ENCODE measurements at places on chromosomes 12 and 14.
A peak's percentile ranks its signal among the peaks of the same experiment; 100 is the strongest.

GRCh38 chr14:38839694-38840365 lies 263.2 kb downstream of the SEC23A start:
- no peak for DNase-seq

- DNase-seq, result no peak
Observed at GRCh38 chr12:25352083-25352918, 101.6 kb upstream of the KRAS start.

DNA sequence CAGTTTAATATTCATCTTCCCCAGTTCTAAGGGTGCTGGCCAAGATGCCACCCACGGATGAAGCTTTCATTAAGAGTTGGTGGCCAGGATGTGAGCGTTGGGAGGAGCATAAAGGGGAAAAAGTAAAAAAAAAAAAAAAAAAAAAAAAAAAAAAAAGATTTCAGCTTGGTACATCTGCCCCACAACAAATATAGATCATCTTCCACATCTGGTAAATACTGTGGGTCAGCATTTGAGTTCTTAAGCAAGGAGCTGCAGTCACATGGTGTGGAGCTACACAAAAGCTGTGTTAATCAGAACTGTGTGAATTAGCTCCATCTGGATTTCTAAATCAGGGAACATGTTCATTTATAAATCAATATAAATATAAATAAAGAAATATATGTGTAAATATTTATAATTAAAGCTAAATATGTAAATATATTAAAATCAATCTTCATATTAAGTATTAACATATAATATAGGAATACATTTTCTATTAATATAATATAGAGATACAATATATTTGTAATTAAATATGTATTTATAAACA lies 262.3 kb downstream of the NUAK1 start:
- DNase-seq, result no peak

GRCh38 chr14:90061685-90062126 lies at the start of gene KCNK13:
Gene KCNK13 (plus strand): TSS chr14:90061994. CDS start chr14:90062206, 212 bp downstream.
- no peak for DNase-seq

- no peak for DNase-seq
Observed at GRCh38 chr14:95530473-95531276, 4.2 kb upstream of the GLRX5 start.

GRCh38 chr12:66774929-66775328 lies 96.1 kb upstream of the GRIP1 start:
- no peak for DNase-seq

DNA sequence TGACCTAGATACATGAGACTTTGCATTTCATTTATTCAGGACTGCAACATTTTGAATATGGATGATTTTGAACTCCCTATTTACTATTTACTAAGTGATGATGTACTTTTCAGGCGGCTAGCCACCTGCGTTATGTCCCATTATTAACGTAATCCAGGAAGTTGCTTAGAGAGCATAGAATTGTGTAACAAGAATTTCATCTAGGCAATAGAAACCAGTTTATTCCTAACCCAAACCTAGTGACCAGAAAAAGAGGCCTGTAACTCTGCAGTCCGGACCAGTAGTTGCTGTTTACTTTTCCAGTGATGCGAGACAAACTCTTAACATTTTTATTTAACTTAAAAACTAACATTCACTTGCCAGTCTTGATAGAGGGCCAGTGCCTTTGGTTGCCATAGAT lies 12.3 kb downstream of the NUDT4 start:
- DNase-seq, result no peak

DNA sequence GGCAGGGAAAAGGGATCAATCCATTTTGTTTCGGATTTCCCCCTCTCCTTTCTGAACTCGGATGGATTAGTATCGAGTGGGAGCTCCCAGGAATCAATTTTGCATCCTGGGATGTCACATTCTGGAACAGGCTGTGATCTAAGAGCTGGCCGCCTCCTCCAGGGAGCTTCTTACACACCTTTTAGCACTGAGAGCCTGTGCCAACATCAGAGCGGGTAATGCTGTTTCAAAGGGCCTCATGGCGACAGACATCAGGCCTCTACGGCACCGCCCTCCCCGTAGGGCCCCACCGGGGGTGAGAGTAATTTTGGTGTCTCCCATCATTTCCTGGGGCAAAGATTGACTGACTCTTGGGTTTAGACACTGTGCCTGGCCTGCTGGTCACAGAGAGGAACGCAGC lies 2.7 kb downstream of the GALNT9 start:
- no peak for DNase-seq

GRCh38 chr12:88235183-88235833 lies 93.2 kb downstream of the TMTC3 start:
- no peak for DNase-seq

- no peak for DNase-seq
Observed at GRCh38 chr12:4813741-4814140, 93.5 kb downstream of the GALNT8 start.

DNA sequence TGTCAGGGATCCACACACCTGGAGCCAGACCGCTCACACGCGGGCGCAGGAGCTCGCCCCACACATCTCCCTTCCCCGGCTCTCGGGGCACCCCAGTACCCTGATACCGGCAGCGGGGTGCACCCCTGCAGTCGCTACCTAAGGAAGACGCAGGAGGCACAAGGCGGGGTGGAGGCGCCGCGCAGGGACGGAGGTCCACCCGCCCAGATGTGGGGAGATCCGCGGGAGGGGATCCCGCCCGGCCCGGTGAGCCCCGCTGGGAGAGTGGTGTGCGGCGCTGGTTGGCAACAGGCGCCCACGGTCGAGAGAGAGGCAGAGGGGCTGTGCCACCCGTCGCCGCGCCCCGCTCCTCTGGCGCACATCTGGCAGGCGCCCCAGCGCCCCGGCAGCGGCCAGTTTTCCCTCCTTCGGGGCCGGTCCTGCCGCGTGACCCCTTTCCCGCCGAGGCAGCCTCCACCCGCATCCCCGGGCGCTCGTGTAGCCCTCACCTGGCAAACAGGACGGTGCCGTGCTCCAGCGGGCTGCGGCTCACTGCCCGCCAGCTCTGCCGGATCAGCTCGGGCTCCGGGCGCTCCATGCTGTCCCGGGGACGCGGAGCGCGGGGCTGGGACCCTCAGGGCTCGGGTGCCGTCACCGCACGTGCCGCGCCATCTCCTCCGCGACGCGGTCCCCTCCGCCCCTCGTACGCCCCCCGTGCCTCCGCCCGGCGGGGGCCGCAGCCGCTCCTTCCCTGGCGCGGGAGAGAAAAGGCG lies 469 bp downstream of the NGB start:
- no peak for DNase-seq

- peak; percentile 54 for DNase-seq
Observed at GRCh38 chr12:92030618-92031017, 115.0 kb downstream of the BTG1 start.

GRCh38 chr12:19431407-19432308 lies 7.6 kb upstream of the AEBP2 start:
- DNase-seq, result no peak

GRCh38 chr14:74083161-74083560 lies 1.1 kb downstream of the ALDH6A1 start:
- DNase-seq, result no peak

- DNase-seq, result no peak
Observed at GRCh38 chr14:55926007-55926406, 192.2 kb upstream of the PELI2 start.

- DNase-seq, result no peak
Observed at GRCh38 chr12:107632246-107632645, 53.4 kb upstream of the PWP1 start.

DNA sequence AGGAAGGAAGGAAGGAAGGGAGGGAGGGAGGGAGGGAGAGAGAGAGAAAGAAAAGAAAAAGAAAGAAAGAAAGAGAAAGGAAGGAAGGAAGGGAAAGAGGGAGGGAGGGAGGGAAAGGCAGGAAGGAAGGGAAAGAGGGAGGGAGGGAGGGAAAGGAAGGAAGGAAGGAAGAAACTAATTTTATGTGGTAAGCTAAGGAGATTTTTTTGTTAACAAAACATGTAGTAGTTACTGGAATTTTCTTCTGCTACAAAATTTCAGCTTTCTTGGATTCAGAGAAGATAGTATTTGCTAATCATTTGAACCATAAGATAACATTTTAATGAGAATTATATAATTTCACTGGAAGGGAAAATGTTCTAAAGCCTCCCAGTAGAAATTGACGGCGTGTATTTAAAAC lies 437.8 kb upstream of the DCN start:
- no peak for DNase-seq

DNA sequence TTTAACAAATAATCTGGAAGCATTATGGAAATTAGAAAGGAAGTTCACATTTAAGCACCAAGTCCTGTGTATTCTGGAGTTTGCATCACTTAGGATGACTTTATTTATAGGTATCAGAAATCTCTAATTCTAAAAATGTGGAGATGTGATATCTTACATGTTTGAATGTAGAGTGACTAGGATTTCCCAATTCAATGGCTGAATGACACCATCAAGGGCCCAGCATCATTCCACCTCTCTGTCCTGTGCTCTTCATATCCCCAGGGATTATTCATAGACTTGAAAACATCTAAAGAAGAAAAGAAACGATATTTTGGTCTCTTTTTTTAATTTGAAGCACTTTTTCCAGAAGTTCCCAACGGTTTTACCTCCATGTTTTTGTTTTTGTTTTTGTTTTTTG lies 15.2 kb upstream of the METAP2 start:
- DNase-seq, result no peak

GRCh38 chr12:99493197-99493596 lies 154.4 kb upstream of the GARIN6 start:
- no peak for DNase-seq

GRCh38 chr14:79101388-79101787 lies 931.2 kb downstream of the NRXN3 start:
- DNase-seq, result no peak

- no peak for DNase-seq
Observed at GRCh38 chr12:52494518-52494917, 1.5 kb upstream of the KRT6A start.

GRCh38 chr14:94682061-94682516 lies 69.9 kb downstream of the SERPINA3 start:
- DNase-seq, result no peak
